H9 (cell line): ENCODE measurements at places on chromosomes 7 and 10.

GRCh38 chr7:33910756-33911155 is 5.4 kb downstream of the BMPER start:
- no peak for DNase-seq

GRCh38 chr7:123439191-123439590 is 95.2 kb downstream of the IQUB start:
- peak; percentile 21 for DNase-seq

DNA sequence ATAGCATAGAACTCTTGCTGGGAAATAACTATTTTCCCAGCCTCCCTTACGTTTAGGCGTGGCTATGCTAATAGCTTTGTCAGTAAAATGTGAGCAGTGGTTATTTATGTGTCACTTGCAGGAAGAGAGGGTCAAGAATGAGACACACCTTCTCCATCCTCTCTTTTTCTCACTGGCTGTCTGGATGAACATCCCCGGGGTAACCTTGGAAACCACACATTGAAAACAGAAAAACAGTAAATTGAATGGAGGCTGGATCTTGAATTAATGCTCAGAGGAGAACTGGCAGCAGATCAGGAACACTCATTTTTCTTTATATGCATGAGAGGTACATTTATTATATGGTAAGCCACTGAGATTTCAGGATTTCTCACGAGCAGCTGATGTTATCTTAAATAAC is 127.6 kb downstream of the DNAJB9 start:
- DNase-seq: no peak

GRCh38 chr7:88669913-88670312 is 89.6 kb upstream of the ZNF804B start:
- no peak for DNase-seq

DNA sequence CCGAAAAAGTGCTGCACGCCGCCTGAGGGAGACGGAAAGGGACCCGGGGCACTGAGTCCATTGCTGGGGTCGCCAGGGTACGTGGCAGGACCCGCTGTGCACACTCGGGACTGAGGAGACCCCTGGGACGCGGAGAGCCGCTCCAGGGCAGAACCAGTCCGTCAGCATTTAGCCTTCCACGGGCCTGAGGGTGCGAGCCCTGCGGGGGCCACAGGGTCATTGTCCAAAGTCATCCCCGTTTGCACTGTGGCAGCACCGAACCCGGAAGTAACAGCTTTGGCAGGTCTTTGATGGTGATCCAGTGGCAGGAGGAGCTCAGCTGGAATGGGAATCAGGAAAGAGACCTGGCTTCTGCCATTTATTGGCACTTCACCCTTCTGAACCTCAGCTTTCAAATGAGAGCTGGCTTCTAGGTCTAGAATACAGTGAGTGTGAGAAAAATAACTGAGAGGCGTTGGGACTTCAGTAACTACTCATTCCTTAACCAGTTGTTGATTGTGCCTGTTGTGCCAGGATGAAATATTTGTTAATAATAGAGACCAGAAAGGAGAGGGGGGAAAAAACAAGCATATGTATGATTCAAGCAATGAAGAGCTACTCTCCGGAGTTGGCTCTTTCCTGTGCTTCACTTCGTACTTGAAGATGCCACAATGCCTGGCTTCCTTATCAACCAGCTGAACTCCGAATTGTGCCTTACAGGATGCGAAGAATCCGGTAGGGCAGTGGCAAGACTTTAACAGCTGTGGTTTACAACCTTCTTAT is 811 bp upstream of the ARHGAP12 start:
- DNase-seq: peak; percentile 46

GRCh38 chr10:6579183-6579903 is 733 bp downstream of the PRKCQ start:
- no peak for DNase-seq

GRCh38 chr7:33903791-33904680 is 1.3 kb upstream of the BMPER start:
- peak; percentile 61 for DNase-seq

- peak; percentile 78 for DNase-seq
Measured at GRCh38 chr7:29146057-29146706, at the start of gene CPVL. Gene CPVL (minus strand): TSS chr7:29146537. CDS start chr7:29121061, 25,476 bp downstream.

GRCh38 chr7:152751449-152752141 is 8.0 kb upstream of the ACTR3B start:
- no peak for DNase-seq

- DNase-seq: no peak
Measured at GRCh38 chr7:148699782-148700629, 1.3 kb downstream of the CUL1 start.
